Endothelial cell (in vitro differentiated cells): ENCODE measurements at places on chromosomes 5 and 9. TPM values are rescaled to one million over a fixed set of nuclear protein-coding genes. Genes with fewer than 3 reads are reported as not detected.

GRCh38 chr9:84374013-84374412, 33.5 kb upstream of the SLC28A3 start:
- DNase-seq = no peak

DNA sequence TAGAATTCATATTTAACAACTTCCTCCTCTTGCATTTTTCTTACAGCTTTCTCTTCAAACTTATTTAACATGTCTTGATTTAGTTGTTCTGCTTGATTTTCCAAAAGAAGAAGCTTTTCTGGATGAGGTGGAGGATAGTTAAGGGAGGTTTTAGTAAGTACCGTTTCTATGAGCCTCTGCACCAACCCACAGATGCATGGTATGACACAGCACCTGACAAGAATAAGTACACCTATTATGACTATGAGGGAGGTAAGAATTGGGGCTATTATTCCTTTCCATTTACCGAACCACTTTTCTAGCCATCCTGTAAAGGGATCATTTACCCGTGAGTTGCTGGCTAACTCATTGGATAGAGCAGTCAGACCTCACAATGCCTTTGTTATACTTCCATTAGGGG, 2.5 kb upstream of the HMGCS1 start:
- DNase-seq = no peak

DNA sequence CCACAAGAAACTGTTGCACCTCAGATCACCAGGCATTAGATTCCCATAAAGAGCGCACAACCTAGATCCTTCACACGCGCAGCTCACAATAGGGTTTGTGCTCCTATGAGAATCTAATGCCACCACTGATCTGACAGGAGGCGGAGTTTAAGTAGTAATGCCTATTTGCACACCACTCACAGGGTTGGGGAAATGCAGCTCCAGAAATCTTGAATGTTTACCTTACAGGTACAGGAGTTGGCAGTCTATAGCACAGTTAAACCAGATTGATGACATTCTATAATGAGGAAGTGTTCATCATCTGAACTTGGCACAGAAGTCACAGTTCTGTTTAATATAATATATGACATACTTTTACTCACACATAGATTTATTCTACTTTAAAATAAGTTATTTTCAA, 732.2 kb upstream of the ZNF608 start:
- DNase-seq = no peak

The TAF11L5 gene
- not detected for total RNA-seq

The PKD2L2 gene
- total RNA-seq = not detected
